NCI-H2227 treated with DMSO at 0.1 percent for 48 hours (cell line): ENCODE measurements at places on chromosomes 7 and 10.

DNA sequence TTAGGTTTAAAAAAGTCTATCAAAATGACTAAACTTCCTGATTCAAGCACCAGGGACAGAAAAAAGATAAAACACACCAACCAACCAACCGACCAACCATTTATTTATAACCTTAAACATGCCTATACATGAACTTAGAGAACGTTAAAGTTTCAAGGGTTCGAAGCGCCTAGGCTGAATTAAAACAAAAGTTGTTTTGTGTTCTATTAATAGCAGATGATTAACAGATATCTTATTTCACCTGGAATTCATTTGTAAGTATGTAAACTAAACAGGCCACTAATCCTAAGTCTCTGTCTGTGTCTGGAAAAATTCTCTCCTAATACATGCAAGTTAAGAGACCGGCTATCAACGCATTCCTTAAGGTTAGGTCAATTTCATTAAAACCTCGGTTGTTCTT lies 1.4 kb downstream of the BAIAP2L1 start:
- no peak for DNase-seq

- no peak for DNase-seq
Measured at GRCh38 chr10:74982634-74982982, 128.8 kb upstream of the SAMD8 start.

- no peak for DNase-seq
Measured at GRCh38 chr7:90900628-90901356, 304.7 kb downstream of the CDK14 start.

DNA sequence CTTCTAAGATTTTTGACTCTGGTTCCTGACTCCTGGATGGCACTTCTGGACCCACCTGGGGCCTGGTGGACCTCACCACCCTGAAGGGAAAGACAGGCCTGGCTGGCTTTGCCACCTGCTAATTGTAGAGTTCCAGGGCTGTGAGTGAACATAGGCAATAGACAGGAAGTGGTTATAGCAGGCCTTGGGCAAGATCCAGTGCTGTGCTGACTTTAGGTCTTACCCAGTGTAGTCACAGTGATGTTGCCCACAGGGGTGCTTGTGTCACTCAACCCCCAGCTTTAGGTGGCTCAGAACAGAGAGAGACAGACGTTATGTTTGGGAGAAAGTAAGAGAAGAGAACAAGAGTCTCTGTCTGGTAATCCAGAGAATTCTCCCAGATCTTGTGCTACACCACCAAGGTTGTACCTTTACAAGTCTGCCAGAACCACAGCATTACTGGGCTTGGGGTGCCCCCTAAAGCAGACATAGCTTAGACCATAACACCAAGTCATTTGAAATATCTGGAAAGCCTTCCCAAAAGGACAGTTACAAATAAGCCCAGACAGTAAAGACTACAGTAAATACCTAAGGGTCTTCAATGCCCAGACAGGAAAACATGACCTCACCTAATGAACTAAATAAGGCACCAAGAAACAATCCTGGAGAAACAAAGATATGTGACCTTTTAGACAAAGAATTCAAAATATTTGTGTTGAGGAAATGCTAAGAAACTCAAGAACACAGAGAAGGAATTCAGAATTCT lies 303.4 kb downstream of the PCLO start:
- no peak for DNase-seq

DNA sequence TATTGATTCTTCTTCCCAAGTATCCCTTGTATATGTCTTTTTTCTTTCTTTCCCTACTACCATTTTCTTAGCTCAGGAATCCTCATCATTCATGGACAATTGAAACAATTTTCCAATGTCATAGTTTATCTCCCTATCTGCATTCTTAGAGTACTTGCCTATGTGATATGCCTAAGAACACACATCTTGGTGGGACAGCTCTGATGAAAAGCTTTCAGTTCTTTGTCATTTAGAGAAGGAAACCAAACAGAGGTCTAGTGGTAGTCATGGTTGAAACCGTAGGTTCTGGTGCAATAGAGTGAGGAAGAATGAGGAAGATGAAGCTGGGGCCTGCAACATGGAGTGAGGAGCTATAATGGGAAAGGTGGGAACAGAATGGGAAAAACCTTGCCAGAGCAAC lies 28.2 kb downstream of the TDRD1 start:
- DNase-seq = no peak

DNA sequence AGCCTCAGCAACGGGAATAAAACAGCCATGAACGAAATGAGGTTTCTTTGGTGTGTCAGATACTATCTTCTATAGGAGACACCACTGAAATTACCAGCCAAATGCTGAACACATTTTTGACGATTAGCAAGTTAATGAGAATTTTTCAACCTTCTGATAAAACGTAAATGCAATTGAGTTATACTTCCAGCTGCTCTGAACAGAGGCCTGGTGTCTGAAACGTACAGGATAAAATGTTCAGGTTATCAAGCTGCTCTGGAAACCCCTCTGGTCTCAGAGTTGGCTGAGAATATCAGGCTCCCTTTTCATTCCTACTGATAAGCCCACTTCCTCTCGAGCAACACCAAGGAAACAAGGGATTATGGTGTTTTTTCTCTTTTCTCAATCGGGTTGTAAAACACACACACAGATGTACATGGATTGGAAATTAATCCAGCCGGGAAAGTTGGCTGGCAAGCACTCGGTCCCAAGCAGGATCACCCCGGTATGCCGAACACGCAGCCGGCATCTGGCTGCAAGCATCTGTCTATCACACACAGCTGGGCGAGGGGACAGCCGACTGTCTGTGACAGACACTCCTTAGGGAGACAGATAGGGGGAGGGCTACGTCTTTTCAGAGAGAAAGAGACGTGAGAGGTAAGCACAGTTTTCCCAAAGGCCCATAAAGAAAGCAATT lies 171.8 kb downstream of the PRKAG2 start:
- DNase-seq = no peak

- DNase-seq = no peak
Measured at GRCh38 chr7:55192723-55193122, 172.4 kb upstream of the LANCL2 start.

DNA sequence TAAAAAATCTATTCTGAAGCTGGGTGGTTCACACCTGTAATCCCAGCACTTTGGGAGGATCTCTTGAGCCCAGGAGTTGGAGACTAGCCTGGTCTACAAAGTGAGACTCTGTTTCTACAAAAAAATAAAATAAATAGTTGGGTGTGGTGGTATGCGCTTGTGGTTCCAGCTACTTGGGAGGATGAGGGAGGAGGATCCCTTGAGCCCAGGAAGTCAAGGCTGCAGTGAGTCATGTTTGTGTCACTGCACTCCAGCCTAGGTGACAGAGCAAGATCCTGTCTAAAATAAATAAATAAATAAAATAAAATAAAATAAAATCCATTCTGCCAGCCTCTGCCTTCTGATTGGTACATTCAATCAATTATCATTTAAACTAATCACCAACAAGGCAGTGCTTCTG lies 17.5 kb downstream of the ZNF33A start:
- no peak for DNase-seq
